ENCODE measurements at places on chromosomes 7 and 10.

DNA sequence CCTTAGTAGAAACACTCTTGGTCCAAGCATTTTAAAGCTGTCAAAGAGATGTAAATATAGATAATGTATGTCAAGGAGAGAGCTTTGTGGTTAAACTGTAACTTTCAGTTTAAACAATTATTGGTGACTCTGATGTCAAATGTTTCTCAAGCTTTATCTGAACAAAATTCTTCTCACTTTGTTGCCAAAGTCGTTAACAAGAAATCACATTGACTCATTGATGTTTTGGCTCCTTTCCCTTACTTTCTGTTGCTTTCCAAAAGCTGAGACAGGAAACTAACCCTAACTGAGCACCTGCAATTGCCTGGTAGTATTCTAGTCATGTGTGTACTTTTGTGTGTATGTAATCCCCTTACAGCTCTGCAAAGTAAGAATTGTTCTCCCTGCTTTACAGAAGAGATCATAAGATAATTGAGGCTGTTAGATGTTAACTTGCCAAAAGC lies 108.5 kb downstream of the CFTR start:
- DNase-seq: no peak

- no peak for DNase-seq
Measured at GRCh38 chr7:67913604-67914003, 917.0 kb downstream of the TYW1 start.

GRCh38 chr10:96955794-96956193 lies 123.7 kb downstream of the LCOR start:
- no peak for DNase-seq

- DNase-seq: no peak
Measured at GRCh38 chr7:4607311-4607729, 74.8 kb upstream of the FOXK1 start.

GRCh38 chr7:152513861-152514770 lies 78.3 kb upstream of the KMT2C start:
- no peak for DNase-seq

DNA sequence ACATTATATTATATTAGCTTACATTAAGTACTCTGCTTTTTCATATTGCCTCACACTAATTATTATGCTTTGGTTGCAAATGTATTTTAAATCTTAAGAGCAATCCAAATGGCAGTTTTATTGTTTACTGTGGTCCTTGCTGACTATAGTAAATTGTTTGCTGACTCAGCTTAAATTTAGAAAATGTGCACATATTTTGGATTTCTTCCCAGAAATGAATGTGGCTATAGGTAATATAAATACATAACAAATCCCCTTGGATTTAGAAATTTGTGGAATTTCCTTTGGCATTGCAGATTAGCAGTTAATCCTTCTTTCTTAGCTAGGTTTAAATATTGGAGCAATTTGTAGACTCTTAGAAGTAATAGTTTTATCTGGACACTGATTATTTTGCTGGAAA lies 565.8 kb downstream of the NRG3 start:
- no peak for DNase-seq

Data from stimulated activated naive CD4-positive, alpha-beta T cell treated with Interleukin-2 at 50 U/mL for 16 hours (primary cell).